Body of pancreas (tissue), 4 donors: ENCODE measurements at places on chromosomes 6 and 20.

GRCh38 chr20:51412951-51413481 is 129.5 kb downstream of the NFATC2 start:
- no peak overlapping the region for H3K4me3 ChIP-seq
- DNase-seq: no peak
- H3K4me1 ChIP-seq: no peaks in the 10 kb centered on the region

- no peaks in the 10 kb centered on the region for H3K36me3 ChIP-seq
- H3K27me3 ChIP-seq: no peaks in the 10 kb centered on the region
- DNase-seq: no peak
- no peaks in the 10 kb centered on the region for H3K4me1 ChIP-seq
- H3K27ac ChIP-seq: no peak overlapping the region
- H3K4me3 ChIP-seq: no peak overlapping the region
These were observed 189.8 kb upstream of the CEP162 start for GRCh38 chr6:84417260-84417659.

- H3K4me1 ChIP-seq: peaks cover 12% of the 10 kb centered on the region
- H3K4me3 ChIP-seq: no peak overlapping the region
- DNase-seq: no peak
- H3K27ac ChIP-seq: no peak overlapping the region
These were observed 166.6 kb downstream of the MTFR2 start for GRCh38 chr6:136083540-136083939.

DNA sequence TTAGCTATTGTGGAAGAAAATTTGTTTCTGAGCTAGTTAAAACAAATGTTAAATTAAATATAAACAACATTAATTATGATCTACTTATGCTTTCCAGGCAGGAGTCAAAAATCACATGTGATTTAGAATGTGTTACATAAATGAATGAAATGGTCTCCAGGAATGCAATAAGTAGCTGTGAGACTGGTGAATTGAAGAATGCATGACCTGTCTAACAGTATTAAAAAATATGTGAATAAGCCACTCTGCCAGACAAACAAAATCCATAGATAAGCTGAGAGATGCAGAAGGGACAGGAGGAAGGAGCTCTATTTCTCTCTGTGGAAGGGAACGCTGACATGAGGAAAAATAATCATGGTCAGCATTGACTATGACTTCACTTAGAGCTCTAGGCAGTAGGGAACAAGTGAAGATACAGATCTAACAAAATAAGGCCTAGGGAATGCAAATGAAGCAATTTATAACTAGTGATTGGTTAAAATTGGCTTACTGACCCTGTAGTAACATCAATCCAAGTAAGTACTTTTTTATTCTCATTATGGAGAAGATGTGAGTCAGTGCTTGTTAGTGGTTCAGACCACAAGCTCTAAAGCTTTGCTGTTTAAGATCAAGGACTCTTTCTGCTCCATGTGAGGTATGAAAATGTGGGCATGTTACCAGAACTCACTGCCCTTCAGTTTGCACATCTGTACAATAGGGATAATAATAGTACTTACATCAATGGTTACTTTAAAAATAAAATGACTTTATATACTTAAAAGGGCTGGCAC is 432.6 kb downstream of the MMUT start:
- no peak overlapping the region for H3K27ac ChIP-seq
- H3K27me3 ChIP-seq: no peaks in the 10 kb centered on the region
- no peak overlapping the region for H3K4me3 ChIP-seq
- no peaks in the 10 kb centered on the region for H3K36me3 ChIP-seq
- no peaks in the 10 kb centered on the region for H3K4me1 ChIP-seq
- no peak for DNase-seq

DNA sequence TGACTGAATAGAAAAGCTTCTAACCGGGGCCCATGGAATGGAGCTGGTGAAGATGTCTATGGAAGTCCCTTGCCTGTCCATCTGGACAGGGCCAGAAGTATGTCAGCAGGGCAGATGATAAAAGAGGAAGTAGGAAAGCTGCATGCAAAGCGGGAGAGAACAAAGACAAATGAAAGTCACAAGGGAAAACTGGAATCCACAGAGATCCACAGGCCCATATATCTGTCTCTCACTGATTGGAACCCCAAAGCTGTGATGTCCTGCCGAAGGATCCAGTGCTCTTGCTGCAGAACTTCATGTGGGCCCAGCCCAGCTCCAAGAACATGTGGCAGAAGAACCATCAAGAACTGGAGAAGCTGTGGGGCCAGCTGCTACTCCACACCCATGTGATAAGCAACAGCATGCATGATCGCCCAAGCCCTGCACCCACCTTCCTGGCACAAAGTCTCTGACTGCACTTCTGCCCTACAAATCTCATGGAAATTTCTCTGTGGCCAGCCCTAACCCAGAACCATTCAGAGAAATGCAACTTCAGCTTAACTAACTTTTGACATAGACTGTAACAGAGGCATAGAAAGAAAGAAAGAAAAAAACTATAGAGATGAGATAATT is 716.0 kb downstream of the KIF16B start:
- peaks cover 10% of the 10 kb centered on the region for H3K4me1 ChIP-seq
- no peak overlapping the region for H3K4me3 ChIP-seq
- no peak overlapping the region for H3K27ac ChIP-seq
- DNase-seq: no peak
- H3K36me3 ChIP-seq: no peaks in the 10 kb centered on the region

DNA sequence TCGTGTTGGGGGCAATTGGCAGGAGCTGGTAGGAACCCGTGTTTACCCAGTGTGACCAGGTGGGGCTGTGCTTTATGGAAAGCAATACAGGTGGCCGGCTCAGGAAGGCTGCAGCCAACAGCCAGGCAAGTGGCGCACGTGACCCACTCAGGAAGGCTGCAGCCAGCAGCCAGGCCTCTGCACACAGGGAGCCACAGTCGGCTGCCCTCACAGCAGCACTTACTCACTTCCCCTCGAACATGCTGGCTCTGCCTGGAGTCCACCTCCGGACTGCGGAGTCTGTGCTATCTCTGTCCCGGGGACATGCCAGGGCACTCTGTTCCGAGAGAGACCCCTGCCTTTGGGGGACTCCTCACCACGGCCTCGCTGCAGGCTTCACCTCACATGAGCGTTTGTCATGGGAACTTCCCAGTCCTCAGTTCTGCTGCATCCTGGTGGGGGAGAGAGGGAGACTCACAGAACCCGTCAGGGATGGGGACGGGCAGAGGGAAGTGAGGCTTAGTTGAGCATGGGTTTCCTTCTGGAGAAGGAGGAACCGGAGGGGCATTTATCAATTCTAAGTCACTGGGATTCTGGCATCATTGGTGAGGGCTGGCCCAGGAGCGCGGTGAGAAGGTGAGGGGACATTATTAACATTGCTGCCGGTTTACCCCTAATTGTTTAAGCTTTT is 76.8 kb downstream of the TTLL2 start:
- H3K36me3 ChIP-seq: no peaks in the 10 kb centered on the region
- H3K27ac ChIP-seq: no peak overlapping the region
- H3K4me3 ChIP-seq: no peak overlapping the region

GRCh38 chr20:48012401-48012974 is 227.2 kb upstream of the SULF2 start:
- H3K4me3 ChIP-seq: no peak overlapping the region
- no peak overlapping the region for H3K27ac ChIP-seq
- H3K36me3 ChIP-seq: no peaks in the 10 kb centered on the region
- no peaks in the 10 kb centered on the region for H3K27me3 ChIP-seq

DNA sequence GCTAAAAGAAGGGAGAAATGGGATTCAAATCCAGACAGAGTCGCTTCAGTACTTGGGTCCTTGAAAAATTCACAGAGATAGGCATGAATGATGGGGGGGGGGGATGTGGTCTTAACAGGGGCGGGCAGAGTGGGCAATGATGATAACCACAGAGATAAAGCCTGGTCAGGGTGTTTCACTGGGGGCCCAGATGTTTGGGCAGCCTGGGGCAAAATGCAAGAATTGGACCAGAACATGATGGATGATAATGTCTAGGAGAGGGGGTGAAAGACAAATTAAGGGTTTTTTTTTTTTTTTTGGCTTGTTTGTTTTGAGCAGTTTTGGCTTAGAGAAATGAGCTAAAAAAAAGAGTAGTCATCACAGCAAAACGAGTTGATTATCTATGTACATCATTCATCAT is 57.4 kb downstream of the LAMP5 start:
- no peak overlapping the region for H3K4me3 ChIP-seq
- H3K27ac ChIP-seq: no peak overlapping the region
- DNase-seq: no peak
- no peaks in the 10 kb centered on the region for H3K27me3 ChIP-seq
- no peaks in the 10 kb centered on the region for H3K36me3 ChIP-seq
- H3K4me1 ChIP-seq: peaks cover 6% of the 10 kb centered on the region

- DNase-seq: no peak
- peaks cover 30% of the 10 kb centered on the region for H3K27me3 ChIP-seq
- peaks cover 3% of the 10 kb centered on the region for H3K4me1 ChIP-seq
- no peak overlapping the region for H3K4me3 ChIP-seq
- no peak overlapping the region for H3K27ac ChIP-seq
These were observed 23.8 kb downstream of the TFAP2B start for GRCh38 chr6:50842446-50842845.

DNA sequence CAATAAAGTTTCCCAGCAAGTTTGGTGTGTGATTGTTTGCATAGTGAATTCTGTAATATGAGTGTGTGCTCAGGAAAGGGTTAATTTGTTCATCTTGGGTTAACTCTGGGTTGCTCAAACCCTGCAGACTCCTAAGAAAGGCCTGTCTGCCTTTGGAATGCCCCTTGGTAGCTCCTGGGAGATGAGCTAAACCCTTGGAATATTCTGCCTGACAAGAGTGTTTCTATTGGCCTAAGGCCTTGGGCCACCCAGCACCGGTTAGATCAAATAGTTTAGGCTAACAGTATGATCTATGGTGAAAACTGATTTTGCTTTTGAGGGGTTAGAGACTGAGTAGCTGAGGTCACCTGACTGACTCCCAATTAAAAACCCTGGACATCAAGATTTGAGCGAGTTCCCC is 248.3 kb downstream of the GRM1 start:
- no peak overlapping the region for H3K27ac ChIP-seq
- no peak overlapping the region for H3K4me3 ChIP-seq
- H3K27me3 ChIP-seq: no peaks in the 10 kb centered on the region
- H3K4me1 ChIP-seq: no peaks in the 10 kb centered on the region

- peak overlapping the region; percentile 26 for H3K4me3 ChIP-seq
- no peaks in the 10 kb centered on the region for H3K27me3 ChIP-seq
- H3K27ac ChIP-seq: peak overlapping the region; percentile 93
- peak; percentile 75 for DNase-seq
These were observed 1.0 kb upstream of the NXT1 start for GRCh38 chr20:23349338-23350195.
